ENCODE measurements at places on chromosomes 3 and 15. TPM values are rescaled to one million over a fixed set of nuclear protein-coding genes. Genes with fewer than 3 reads are reported as not detected.

Gene GPR156
- total RNA-seq: not detected

Gene CKMT1B
- total RNA-seq: 0.34 TPM

Gene RFX7
- total RNA-seq: 27.0 TPM

Gene IMPG2
- total RNA-seq: 0.45 TPM

Gene THPO
- total RNA-seq: not detected

Gene SCAANT1
- not detected for total RNA-seq

Gene COL7A1
- total RNA-seq: 3.2 TPM

Gene CPN2
- not detected for total RNA-seq

Gene FBXO40
- total RNA-seq: not detected

DNA sequence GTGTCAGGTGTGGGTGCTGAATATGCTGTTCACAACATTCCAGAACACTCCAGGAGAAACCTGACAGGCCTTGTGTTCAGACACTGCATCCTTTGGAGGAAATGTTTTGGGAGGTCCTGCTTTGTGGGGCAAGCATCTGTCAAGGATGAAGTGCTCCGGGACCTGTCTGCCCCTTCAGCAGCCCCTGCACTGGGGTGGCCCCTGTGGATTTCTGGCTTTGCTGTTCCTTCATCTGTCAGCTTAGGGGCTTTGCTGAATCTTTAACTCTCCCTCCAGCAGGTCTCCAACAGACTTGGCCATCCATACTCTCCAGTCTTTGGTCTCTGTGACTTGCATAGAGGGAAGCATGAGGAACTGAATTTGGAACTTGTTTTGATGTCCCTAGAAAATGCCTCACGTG, 3.1 kb downstream of the PRR23E start:
- DNase-seq: no peak

DNA sequence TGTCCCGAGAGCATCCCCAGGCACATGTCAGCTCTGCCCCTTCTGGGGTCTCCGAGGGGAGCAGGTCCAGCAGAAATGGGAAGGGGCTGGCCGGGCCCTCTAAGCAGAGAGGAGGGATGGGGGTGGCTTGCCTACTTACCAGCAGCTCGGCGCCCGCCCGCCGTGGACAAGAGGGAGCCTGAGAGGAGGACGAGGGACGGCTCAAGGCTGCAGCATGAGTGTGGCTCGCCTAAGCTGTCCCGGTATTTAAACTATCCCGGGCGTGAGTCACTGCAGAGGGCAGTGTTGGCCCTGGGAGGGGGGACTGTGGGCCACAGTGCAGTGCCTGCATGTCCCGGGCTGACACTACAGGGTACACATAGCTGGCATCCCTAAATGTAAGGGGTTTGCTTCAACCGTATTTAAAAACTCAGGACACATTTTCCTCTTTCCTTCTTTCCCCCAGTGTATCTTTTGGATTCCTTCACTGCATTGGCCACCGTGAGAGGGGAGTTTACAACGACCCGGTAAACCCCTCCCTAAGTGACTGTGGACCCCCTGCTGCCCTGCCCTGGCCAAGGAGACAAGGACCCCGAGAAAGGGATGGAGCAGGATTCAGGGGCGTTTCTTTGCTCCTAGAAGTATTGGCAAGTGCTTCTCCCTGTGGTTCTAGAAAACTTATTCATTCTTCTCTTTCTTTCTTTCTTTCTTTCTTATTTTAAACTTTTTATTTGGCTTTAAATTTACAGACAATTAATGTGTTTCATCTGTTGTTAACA, at the start of gene LRRC15:
LRRC15 (minus strand) TSS at position 222 of the 758 bp plus-strand sequence. CDS start 8,700 bp downstream, outside the sequence.
- DNase-seq: no peak

- no peak for DNase-seq
Measured at GRCh38 chr15:51575775-51576174, 46.8 kb downstream of the DMXL2 start.

- no peak for DNase-seq
Measured at GRCh38 chr15:86205096-86205495, 125.4 kb downstream of the AGBL1 start.

DNA sequence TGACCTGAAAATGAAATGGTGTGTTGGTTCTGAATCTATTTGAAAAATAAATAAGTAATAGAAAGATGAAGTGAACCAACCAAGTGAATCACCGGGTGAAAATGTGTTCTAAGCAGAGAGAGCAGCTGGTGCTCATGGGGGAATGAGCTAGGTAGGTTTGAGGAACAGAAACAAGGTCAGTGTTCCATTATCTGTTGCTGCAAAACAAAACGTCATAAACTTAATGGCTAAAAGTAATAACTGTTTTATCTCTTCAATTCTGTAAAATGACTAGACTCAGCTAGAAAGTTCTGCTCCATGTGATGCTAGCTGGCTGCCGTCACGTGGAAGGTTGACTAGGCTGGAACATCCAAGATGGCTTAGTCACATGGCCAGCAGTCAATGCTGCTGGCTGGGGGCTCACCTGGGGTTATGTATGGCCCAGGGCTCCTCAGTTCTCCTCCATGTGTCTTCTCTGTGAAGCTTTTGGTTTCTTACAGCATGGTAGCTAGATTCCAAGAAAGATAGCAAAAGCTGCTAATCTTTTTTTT, 13.3 kb upstream of the SH3BP5 start:
- DNase-seq: no peak

DNA sequence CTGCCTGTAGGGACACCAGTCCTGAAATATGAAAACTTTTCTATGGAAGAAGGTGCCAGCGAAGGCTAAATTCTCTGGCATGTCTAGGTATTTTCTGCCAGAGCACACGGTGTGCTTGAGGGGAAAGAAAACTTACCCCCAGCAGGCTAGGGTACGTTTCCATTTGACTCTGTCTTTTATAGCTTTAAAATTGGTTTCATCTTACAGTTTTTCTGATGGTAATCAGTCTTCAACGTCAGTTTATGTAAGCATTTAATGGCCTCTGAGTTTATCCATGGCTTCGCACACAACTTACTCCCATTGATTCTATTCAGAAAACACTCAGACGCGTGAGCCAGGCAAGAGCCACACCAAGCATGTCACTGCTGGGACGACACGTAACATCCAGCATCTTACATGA, 249.7 kb downstream of the ADAMTS17 start:
- DNase-seq: no peak

DNA sequence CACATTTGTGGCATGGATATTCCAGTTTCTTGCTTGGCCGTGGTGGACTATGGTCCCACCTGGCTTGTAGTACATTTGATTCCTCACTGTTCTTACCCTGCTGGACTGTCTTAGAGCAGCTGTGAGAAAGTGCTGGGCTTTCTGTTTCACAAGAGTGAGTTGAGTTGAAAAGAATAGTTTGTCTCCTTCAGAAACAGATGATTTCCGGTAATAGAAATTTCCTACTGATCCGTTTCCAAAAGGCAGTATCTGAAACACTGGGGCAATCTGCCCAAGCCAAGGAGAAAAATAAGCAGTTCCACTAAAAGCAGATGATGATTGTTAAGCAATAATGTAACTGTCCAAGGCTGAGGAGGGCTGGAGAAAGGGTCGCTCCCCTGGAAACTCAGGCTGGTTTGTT, 96.0 kb downstream of the SUCLG2 start:
- DNase-seq: no peak

- no peak for DNase-seq
Measured at GRCh38 chr3:55183201-55183600, 255.3 kb upstream of the LRTM1 start.

DNA sequence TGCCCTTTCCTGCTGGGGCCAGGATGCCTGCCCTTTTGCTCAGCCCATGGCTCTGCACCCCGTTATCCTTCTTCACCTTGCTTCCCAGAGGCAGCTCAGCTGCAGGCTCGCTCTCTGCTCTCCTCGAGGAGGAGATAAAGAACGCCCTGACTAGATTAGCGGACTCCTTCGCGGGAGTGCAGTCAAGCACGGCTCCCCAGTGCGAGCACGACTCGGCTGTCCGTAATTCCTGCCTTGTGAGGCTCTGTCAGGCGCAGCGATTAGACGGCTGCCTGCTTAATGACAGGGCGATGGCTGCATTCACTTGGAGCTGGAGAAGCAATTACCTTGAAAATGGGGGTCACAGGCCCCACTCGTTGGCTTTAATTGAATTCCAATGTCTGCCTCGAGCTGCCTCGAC, 25.9 kb downstream of the TLE3 start:
- DNase-seq: no peak

DNA sequence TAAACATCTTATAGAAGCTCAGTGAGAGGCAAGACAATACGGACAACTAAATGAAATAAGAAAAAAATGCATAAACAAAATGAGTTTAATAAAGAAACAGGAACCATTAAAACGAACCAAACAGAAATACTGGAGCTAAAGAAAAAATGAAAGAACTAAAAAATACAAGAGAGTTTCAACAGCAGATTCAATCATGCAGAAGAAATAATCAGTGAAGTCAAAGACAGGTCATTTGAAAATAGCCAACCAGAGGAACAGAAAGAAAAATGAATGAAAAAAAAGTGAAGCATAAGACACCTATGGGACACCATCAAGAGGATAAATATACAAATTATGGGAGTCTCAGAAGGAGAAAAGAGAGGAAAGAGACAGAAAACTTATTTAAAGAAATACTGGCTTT, 42.5 kb upstream of the PRR20G start:
- no peak for DNase-seq

- DNase-seq: no peak
Measured at GRCh38 chr3:57009367-57009766, 51.1 kb upstream of the SPATA12 start.

- no peak for DNase-seq
Measured at GRCh38 chr15:63111481-63111880, 10.2 kb upstream of the LACTB start.

DNA sequence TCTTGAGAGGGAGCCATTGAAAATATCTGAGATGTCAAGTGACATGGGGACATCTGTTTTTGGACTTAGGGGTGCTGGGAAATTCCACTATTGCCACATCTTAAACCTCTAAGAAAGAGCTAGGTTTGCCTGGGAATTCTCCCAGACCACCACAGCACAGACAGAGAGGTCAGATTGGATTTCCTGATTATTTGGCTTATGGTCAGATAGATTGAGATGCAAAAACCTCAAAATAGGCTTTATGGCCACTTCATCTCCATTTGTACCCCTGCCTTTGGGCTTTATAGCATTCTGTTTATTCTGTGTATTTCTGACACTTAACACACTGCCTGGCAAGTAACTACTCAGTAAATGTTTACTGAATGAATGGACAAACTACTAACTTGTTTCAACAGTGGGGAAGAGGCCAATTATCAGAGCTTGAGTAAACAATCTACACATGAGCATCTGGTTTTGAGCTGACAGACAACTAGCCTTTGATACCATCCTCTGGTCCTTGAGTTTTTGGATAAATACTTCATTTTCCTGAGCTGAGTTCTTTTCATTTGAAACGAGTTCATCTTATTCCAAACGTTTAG, 81.8 kb downstream of the TP63 start:
- DNase-seq: no peak

- DNase-seq: no peak
Measured at GRCh38 chr15:75620058-75620820, 5.3 kb downstream of the SNUPN start.

GRCh38 chr15:100355342-100355741, 13.6 kb upstream of the ADAMTS17 start:
- DNase-seq: no peak

GRCh38 chr3:113254171-113254947, 43.0 kb downstream of the BOC start:
- DNase-seq: no peak

- no peak for DNase-seq
Measured at GRCh38 chr3:38139191-38139590, 730 bp downstream of the MYD88 start.

DNA sequence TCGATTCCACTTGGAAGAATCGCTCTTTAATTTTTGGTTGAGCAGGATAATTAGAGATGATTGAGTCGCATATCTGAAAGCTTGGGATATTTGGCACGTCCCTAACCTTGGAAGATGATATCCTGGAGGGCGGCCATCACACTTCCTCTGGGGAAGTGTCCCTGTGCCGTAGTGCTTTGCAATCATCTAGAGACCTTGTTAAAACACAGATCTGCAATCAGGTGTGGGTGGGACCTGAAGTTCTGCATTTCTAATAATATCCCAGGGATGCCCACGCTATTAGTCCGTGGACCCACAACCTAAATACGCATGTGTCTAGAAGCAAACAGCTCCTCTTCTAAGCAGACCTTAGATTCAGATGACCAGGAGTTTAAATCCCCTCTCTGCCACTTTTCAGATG, 20.5 kb downstream of the MYO1E start:
- DNase-seq: no peak

- no peak for DNase-seq
Measured at GRCh38 chr15:59896663-59897074, 107.4 kb upstream of the FOXB1 start.

GRCh38 chr15:69652293-69652692, 199.7 kb downstream of the RPLP1 start:
- no peak for DNase-seq

DNA sequence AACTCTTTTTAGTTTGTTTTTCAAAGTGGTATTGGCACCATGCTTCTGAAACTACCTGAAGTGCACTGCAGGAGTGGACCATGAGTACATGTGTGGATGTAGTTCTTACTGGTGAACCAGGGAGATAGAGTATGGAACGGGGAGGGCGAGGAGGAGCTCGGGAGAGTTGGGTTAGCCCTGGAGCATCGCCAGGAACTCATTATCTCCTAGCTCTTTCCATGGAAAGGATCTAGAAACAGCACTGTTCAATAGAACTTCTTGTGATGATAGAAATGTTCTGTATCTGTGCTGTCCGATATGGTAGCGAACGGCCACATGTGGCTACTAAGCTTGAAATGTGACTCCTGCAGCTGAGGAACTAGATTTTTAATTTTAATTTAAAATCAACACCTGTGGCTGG, 47.3 kb downstream of the VGLL4 start:
- DNase-seq: no peak

GRCh38 chr3:24270204-24270691, 224.4 kb downstream of the THRB start:
- no peak for DNase-seq

- no peak for DNase-seq
Measured at GRCh38 chr15:60065951-60066350, 61.8 kb downstream of the FOXB1 start.

GRCh38 chr3:101379658-101380376, 59.4 kb upstream of the IMPG2 start:
- DNase-seq: no peak

GRCh38 chr15:55434989-55435825, 26.9 kb downstream of the PIERCE2 start:
- no peak for DNase-seq

DNA sequence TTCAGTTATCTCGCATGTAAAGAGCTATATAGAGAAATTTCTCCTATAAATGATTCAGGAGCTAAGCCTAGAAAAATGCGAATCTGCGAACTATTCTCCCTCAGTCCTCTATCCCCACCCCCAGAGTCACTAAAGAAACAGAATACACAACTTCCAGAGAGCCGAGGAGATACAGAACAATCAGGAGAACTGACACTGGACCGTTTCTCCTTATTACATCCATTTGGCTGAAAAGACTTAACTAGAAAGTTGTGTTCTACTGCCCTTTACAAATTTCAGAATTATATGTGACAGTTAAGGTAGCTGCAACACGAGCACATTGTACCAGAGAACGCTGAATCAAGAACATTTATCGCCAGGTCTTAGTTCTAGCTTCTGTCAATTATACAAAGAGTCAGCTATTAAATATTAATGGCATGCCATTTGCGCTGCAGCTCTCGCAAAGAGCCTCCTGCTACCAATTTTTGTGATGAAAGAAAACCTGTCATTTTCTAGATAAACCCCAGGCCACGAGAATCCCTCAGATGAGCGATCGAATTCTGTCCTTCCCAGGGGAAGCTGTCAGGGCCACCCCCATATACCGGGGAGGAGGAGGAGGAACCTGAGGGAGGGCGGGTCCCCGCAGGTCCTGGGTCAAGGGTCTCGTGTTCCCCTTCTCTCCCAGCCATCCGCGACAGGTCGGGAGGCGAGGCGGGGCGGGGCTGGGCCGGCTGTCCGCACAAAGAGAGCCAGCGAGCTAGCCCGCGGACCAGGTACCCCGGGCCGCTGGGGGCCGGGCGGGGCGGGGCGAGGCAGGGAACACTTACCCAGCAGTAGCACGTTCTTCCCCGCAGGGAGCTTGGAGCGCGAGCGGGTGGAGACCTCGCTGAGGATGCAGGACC, 878 bp downstream of the DYNC1LI1 start:
- peak; percentile 54 for DNase-seq

All from activated naive CD4-positive, alpha-beta T cell treated with anti-CD3 and anti-CD28 coated beads, Interleukin-2, amount 50 U/mL, for 72 hours (primary cell).